ENCODE measurements at places on chromosomes 11 and 22.

- DNase-seq: no peak
These were observed 23.9 kb upstream of the EED start for GRCh38 chr11:86220653-86221052.

GRCh38 chr11:110455718-110456117 is 26.0 kb downstream of the FDX1 start:
- no peak for DNase-seq

DNA sequence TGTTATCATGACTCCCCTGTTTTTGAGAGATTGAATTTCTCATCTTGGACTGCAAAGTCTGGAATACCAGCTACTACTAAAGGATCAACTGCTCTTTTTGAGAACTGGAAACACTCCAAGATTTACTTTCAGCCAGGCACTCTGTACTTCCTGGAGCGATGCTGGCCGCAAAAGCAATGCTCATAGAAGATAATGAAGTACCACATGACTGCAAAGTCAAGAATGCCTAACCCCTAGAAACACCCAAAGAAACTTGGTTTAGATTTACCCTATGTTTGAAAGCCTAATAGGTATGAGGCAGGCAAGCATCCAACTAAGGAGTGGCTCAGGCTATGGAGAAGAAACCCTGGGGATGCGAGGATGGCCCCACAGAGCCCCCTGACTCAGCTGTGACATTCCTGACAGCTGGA is 47.7 kb upstream of the ARHGAP20 start:
- DNase-seq: no peak

DNA sequence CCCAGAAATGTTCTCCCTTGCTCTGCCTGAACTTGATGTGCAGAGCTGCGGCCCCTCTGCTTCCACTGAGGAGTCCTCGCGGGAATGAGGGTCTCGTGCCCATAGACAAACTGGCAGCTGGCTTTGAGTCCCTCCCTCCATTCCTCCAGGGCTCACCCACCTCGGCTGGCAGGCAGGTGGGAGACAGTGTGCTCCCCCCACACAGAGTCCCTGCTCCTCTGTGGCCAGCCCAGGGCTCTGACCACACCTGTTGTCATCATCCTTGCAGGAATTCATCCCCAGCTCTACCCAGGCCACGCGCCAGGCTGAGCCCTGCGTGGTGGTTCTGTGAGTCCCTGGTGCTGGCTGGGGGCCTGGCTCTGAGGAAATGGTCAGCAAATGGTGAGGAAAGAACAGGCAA is 521.9 kb downstream of the TBC1D22A start:
- DNase-seq: no peak

GRCh38 chr22:27454807-27455450 is 346.6 kb downstream of the MN1 start:
- DNase-seq: no peak

DNA sequence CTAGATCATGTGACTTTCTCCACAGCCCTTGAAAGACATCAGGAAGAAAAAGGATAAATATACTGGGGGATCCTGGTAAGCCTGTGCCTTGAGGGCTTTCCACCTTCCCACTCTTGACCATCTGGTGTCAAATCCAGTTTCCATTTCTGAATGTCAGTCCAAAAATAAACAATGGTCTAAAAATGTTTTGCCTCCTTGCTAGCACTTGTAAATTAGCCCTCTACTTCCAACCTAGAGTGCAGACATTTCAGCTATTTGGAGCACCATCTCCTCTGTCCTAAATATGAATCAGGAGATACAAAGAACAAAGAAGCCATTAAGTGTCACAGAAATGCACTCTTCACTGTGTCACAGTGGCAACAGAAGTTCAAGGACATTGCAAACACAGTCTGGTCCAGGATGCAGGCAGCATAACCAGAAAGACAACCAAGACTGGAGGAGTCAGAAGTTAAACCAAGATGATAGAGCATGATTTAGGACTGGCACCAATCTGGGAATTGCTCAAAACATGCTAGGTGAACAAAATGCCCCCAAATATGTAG is 88.1 kb downstream of the CCDC34 start:
- DNase-seq: no peak

GRCh38 chr11:64624883-64625481 is 34.0 kb downstream of the SLC22A12 start:
- DNase-seq: no peak

GRCh38 chr11:119488256-119488995 is 65.5 kb upstream of the THY1 start:
- DNase-seq: no peak

GRCh38 chr22:43526946-43527345 is 115.1 kb downstream of the MPPED1 start:
- DNase-seq: no peak

DNA sequence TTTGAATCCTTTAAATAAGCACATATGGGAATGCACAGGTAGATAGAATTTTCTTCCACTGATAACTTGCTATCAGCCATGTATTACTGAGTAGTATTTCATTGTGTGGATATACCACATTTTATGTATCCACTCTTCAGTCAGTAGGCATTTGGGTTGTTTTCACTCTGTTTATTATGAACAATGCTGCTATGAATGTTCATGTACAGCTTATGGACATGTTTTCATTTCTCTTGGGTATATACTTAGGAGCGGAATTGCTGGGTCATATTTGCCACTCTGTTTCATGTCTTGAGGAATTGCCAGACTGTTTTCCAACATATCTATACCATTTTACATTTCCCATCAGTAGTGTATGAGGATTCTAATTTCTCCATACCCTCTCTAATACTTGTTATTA is 63.8 kb downstream of the ZNRF3 start:
- DNase-seq: no peak

DNA sequence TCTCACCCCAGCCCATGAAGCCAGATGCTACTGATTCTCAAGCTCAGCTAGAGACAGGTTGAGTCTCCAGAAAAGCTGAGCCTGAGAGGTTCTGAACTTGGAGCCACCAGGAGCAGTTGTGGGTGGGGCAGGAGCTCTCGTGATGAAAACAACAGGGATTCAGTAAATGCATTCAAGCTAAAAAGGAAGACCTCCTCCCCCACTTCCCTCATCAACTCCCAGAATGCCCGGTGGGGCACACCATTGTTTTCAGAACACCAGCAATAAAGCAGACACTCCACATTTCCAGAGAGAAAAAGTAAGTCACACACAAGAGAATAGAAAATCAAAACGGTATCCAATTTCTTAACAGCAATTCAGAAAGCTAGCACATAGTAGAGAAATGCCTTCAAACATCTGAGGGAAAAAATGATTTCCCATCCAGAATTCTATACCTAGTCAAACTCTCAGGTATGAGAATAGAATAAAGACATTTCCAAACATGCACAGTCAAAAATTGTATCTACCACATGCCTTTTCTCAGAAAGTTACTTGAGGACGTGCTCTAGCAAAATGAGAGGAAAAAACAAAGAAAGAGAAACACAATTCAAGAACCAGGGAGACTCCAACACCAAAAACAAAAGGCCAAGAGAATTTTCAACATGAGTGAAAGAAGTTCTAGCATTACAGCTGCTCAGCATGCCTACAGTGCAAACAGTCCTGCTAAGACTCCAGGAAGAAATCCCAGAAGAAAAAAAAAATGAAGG is 56.8 kb downstream of the CDKN1C start:
- DNase-seq: no peak

All from stimulated activated naive CD8-positive, alpha-beta T cell treated with anti-CD3 and anti-CD28 coated beads, Interleukin-15, Interleukin-2, amounts not matched to agents 100 U/mL and 50 U/mL, for 24 hours (primary cell).